Anterior cingulate cortex (tissue), 58 donors: ENCODE measurements at places on chromosomes 11 and 22.

DNA sequence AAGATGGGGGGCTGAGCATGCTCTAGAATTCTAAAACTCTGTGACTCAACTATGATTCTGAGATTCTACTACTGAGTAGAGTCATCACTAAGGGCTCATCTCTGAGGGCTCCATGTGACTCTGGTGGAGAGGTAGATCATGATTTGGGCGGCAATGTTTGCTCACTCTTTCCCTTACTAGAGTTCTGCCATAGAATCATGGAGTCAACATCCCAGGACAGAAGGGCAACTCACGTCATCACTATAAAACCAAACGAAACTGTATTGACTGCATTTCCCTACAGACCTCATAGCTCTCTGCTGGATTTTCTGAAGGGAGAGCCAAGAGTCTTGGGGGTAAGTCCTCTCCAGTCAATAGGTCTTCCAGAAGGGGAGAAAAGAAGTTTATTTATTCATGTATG, at the start of gene MS4A14:
Gene MS4A14, plus strand, starts transcription at position 78 of the 400 bp plus-strand sequence. Its CDS starts 120 bp downstream, at position 198.
- DNase-seq: no peak

DNA sequence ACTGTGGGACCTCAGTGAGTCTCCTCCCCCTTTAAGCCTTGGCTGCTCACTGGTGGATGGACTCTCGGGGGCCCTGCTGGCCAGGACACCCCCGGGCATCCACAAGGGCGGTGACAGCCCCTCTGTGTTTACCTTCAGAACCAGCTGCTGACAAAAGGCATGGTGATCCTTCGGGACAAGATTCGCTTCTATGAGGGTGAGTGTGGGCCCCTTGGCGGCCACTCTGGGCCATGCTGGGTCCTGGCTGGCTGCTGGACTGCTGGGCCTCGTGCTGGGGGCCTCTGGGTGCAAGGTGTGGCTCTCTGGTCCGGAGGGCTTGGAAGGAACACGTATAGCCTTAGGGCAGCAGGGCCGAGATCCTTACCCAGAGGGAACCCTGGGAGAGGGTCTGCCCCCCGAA, 24.4 kb downstream of the PRR5 start:
- DNase-seq: no peak

GRCh38 chr22:23856721-23857605, 712 bp upstream of the SLC2A11 start:
- peak; percentile 75 for DNase-seq

DNA sequence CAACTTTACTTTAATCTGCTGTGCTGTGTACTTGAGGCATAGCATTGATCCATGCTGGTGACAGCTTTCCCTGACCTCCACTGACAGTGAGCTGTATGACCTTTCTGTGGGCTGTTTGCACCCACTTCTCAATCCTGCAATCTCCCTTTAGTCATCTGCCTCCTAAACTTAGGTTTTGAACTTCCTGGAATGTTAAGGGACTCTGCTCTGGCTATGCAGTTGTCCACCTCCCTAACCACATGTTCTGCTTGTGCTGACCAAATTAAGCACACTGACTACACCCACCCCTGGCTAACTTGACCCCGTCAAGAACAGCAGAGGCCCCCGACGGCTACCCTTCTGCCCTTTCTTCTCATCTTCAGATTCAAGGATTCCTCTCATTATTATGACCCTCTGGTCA, 89.1 kb upstream of the NTM start:
- no peak for DNase-seq

DNA sequence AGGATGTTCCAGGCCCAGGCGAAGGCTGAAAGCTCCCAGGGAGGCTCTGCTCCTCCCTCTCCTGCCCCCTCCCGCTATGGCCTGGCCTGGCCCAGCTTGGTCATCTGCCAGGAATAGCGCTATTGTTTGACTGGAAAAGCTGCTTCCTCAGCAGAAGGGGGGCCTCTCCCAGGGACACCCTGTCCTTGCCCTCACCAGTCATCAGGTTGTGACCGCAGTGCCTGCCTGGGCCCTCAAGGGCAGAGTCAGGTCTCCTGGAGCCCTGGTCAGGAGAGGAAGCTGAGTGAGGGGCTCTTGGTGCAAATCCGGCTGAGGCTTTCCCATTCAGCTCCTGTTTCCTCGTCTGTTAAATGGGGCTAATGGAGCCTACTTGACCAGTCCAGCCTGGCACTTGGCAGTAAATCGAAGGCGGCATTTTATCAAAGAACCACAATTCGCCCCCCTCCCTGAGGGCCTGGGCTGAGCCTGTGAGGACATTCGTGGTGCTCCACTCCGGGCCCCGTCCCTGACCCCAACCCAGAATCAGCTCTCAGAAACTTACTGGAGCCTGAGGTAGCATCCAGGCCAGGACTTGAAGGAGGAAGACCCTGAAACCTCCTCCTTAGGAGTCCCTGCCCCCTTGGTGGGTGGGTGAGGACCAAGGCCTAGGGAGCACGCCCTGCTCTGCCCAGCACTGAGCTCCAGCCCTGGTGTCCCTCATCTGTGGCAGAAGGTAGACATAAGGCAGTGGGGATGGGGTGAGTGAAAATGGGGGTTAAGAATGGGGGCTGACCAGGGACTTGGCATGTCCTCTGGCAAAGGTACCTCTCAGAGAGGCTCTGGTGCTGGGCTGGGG, 2.0 kb upstream of the CASTOR1 start:
- DNase-seq: peak; percentile 71

GRCh38 chr11:100705447-100705846, 18.4 kb downstream of the ARHGAP42 start:
- DNase-seq: no peak

DNA sequence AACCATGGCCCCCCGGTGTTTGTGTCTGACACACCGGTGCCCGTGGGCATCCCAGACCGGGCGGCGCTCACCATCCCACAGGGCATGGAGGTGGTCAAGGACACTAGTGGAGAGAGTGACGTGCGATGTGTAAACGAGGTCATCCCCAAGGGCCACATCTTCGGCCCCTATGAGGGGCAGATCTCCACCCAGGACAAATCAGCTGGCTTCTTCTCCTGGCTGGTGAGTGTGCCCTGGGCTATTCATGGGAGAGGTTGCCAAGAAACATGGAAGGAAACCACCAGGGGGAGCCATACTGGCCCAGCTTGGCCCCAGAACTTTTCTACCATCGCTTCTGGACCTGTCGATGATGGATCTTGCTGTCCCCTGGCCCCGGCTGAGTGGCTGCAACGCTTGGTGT, 36.5 kb downstream of the PRDM11 start:
- no peak for DNase-seq

DNA sequence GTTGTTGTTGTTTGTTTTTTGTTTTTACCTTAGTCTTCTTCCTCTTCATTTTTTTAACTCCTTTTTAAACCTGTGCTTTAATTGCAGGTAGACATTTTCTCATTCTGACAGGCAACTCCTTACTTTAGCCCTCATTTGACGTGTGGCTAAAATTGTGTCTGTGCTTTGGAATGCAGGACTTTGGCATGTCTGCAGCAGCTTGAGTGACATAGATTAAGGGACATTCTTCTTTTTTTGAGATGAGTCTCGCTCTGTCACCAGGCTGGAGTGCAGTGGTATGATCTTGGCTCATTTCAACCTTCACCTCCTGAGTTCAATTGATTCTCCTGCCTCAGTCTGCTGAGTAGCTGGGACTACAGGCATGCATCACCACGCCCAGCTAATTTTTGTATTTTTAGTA, 100.8 kb downstream of the FAT3 start:
- no peak for DNase-seq

DNA sequence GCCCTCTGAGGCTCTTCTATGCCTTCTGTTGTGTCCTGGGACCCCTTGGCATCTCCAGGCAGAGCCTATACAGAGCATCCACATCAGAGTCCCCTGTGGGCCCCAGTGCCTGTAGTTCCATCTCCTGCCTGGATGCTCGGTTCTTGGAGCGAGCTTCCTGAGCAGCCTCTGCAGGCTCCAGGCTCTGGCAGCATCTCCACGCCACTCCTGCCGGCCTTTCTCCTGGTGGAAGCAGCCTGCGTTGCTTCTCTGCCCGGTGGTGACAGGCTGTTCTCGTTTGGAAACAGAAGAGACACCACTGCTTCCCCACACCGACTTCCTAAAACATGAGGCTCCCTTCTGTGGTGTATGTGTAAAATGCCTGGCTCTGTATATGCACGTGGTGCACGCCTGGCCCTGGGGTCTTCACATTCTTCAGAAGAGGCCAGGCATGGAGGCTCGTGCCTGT, 52.8 kb downstream of the BCR start:
- DNase-seq: peak; percentile 21

GRCh38 chr11:958101-958500, 32.4 kb downstream of the AP2A2 start:
- no peak for DNase-seq

- no peak for DNase-seq
These were observed 22.2 kb downstream of the IL10RA start for GRCh38 chr11:118008271-118008911.

- peak; percentile 33 for DNase-seq
These were observed 301.8 kb upstream of the MTNR1B start for GRCh38 chr11:92667486-92668152.

DNA sequence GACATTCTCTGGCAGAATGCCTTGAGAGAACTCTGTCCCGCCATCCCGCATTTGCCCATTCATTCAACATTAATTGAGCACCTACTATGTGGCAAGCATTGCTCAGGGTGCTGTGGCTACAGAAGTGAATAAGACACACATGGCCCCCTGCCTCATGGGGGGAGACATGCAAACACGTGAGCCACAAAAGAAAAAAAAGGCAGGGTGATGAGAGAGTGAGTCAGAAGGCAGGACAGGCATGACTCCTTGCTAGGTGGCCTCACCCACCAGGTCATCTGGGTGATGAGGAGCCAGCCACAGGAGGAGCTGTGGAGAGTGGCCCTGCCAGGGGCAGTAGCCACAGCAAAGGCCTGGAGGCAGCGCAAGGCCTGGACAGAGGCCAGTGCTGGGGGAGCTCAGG, 4.9 kb downstream of the CHRM4 start:
- DNase-seq: no peak

DNA sequence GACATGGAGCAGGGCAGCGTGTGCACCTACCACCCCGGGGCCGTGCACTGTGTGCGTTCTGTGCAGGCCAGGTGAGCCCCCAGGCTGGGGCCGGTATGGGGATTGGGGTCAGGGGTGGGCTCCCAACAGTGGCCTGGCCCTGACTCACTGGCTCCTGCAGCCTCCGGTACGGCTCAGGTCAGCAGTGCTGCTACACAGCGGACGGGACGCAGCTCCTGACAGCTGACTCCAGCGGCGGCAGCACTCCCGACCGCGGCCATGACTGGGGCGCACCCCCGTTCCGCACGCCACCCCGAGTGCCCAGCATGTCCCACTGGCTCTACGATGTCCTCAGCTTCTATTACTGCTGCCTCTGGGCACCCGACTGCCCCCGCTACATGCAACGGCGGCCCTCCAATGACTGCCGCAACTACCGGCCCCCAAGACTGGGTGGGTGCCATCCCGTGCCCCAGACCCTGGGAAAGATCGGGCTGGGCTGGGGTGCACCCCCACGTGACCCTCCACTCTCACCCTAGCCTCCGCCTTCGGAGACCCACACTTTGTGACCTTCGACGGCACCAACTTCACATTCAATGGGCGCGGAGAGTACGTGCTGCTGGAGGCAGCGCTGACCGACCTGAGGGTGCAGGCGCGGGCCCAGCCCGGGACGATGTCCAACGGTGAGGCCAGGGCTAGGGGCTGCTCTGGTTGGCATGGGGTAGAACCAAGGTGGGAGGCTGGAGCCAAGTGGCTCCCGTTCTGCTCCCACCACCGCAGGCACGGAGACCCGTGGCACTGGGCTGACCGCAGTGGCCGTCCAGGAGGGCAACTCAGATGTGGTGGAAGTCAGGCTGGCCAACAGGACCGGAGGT, 4.4 kb downstream of the SUSD2 start:
- no peak for DNase-seq

DNA sequence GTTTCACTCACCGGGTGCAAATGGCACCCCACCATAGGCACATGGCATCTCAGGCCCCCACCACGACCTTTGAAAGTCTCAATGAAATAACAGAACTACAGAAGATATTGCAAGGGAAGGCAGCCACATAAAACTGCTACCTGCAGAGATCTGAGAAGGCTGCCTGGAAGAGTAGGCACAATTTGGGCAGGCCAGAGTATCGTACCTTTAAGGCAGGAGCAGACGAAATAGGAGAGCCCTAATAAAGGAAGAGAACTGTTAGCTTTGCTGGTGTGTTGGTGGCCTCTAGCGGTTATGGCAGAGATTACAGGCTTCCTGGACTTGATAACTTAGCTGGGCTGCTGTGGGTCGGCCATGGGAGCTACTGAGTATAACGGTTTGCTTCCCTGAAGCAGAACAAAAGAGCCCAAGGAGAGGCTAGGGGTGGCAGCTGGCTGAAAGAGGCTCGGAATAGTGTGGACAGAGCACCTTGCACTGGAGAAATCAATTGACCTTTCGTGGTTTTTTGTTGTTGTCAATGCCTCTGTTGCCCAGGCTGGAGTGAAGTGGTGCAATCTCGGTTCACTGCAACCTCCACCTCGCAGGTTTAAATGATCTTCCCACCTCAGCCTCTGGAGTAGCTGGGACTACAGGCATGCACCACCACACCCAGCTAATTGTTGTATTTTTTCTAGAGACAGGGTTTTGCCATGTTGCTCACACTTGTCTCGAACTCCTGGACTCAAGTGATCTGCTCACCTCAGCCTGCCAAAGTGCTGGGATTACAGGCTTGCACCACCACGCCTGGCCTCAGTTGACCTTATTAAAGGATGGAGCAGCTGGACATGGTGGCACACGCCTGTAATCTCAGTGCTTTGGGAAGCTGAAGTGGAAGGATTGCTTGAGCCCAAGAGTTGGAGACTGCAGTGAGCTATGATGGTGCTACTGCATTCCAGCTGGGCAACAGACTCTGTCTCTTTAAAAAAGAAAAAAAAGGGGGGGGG, 4.8 kb downstream of the SDF2L1 start:
- DNase-seq: peak; percentile 33

GRCh38 chr22:17281440-17281841, 62.2 kb upstream of the ADA2 start:
- DNase-seq: no peak

- DNase-seq: no peak
These were observed 2.1 kb upstream of the LRRC55 start for GRCh38 chr11:57179681-57180080.

GRCh38 chr11:125625225-125625629, 264 bp downstream of the CHEK1 start:
- no peak for DNase-seq

DNA sequence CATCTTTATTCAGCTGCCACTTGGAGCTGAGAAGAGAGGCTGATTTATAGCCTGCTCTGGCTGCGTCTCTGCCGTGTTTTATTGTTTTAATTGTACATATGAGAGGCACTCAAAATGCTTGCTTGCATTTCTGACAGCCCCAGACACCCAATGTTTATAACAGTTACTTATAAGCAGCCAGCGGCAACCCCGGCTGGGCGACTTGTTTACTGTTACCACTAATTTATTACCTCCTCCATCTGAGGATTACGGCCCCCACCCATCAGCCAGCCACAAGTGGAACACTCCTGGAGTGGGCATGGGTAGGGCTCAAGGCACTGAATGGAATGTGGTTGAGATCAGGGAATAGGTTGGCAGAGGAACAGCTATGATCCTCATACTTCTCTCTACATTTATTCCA, 61.2 kb downstream of the CLPB start:
- DNase-seq: no peak

GRCh38 chr11:116513894-116514293, 258.9 kb downstream of the BUD13 start:
- no peak for DNase-seq
